ENCODE measurements at places on chromosomes 4 and X.

DNA sequence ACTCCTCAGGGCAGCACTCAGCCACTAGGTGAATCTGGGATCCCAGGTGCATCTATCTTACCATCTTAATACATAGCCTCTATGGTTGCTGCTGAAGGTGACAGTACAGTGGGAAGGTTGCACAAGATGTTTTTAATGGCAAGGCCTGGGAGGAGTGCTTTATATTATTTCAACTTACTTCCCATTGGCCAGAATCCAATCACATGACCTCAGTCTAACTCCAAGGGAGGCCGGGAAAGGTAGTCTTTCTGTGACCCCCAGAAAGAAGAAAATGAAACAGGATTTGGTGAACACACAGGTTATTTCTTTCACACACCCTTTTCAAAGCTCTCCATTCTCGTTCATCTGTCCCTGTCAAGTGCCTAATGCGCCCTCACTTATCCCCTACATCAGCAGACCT, 189.1 kb upstream of the ATP6AP2 start:
- DNase-seq: no peak

DNA sequence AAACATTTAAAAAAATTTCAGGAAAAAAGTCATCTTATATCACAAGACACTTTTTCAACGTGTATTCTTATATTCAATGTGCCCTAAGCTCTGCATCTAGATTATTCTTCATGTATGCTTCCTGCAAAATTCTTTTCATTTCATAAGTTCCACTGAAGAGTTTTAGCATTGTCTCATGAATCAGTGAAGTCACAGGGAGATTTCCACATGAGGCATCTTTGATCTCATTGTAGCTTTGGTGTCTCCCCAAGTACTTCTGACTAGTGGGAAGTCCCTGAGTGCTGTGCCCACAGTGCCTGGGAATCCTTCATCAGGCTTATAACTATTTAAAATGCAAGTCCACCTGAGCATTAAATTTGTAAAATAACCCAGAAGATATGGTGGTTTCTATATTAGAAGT, 123.8 kb downstream of the MAD2L1 start:
- DNase-seq: no peak

GRCh38 chr4:79854856-79855502, 218.1 kb downstream of the ANTXR2 start:
- no peak for DNase-seq

GRCh38 chr4:124710911-124711310, 1.6 kb downstream of the ANKRD50 start:
- peak; percentile 39 for DNase-seq

DNA sequence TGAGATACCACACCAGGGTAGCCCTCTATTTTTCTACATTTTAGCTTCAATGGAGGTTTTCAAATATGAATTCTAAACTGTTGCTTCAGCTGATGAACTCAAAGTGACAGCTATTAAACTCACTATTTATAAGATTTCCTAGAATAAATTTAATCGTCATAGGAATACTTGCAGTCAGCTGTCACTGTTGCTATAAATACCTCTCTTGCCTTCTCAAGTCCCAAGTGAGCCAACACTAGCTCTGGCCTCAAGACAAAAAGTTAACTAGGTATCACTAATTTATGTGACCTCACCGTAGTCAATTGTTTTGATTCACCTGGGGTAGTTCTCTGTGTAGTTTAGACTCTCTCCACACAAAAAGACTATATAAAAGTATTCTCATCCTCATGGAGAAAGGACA, 34.3 kb upstream of the PROM1 start:
- DNase-seq: no peak

GRCh38 chr4:10056334-10057022, 35.2 kb upstream of the SLC2A9 start:
- DNase-seq: no peak

- DNase-seq: no peak
Observed at GRCh38 chr4:139840773-139841172, 175.2 kb downstream of the MGST2 start.

DNA sequence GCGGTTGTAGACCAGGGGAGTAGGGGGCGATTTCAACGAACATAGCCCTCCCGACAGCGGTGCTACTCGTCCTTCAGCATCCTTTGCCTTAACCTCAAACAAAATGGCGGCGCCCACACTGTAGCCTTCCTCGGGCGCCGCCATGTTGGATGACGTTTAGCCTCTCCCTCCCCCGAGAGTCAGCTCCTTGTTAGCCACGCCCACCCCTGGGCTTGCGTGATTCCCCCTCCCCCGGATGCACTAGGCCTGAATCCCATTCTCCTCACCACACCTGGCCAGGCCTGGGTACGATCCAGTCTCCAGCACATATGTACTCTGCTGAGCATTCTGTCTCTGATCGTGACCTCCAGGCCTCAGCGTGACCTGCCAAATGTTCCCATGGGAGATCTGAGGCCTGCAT, 49.0 kb upstream of the ZNF157 start:
- no peak for DNase-seq

- DNase-seq: no peak
Observed at GRCh38 chr4:80446248-80446647, 110.7 kb downstream of the CFAP299 start.

DNA sequence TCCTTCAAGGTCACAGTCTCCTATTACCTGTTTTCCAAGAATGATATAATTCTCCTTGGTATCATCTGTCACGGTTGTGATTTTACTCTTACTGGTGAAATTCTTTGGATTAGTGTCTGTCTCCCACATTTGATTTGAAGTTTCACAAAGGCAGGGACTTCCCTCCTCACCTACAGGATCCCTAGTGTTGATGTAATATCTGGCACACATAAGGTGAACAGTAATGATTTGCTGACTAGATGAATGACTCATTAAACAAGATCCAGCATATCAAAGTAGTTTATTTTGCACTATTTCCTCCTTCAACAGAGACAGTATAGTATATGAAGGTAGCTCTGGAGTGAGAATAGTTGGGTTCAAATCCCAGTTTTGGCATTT, 135.3 kb upstream of the IL1RAPL2 start:
- no peak for DNase-seq

DNA sequence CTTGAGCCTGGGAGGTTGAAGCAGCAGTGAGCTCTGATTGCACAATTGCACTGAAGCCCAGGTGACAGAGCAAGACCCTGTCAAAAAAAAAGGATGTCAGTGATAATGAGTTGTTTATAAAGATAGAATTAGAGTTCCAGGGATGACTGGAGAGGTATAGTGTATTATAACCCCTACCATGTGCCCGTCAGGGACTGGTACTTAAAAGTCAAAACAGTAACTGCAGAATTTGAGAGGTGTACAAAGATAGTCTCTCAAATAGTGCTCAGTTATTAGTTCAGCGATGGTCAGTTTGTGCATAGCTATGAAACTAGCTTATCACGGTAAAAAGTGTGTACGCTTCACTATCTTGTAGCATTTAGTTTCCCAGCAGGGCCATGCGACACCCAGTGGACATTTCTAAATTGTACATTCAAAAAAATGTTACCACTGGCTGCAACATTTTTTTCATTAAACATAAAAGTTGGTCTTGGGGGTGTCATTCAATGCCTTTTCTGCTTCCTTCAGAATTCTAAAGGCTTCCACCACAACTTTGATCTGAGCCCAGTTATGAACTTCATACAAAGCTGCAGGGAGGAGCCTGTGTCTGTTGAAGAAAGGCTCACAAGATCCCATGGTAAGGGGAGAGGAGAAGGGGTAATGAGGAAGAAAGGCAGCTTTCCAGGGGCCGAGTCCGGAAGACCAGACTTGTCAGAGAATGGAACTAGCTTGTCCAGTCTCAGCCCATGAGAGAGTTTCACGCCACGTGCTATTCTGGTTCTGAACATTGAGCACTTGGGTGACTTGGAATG, 9.2 kb upstream of the GYG2 start:
- DNase-seq: peak; percentile 38

- DNase-seq: no peak
Observed at GRCh38 chrX:116114999-116115398, 55.5 kb upstream of the AGTR2 start.

DNA sequence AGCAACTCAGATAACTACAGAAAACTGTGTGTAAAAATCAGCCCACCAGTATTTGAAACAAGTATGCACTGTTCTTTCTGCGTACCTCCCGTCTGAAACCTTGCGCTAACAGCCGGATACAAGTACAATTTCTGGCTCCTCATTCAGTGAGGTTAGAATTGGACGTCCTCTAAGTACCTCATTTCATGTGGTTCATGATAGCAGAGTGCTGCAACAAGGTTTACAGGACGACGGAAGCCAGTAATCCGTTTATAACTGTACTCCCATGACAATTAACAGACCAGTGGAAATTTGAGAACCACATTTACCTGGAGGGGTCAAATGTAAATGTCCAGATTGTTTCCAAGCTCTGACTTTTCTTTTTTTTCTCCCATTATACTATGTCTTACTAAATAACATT, 52.9 kb upstream of the TENM3 start:
- peak; percentile 41 for DNase-seq

DNA sequence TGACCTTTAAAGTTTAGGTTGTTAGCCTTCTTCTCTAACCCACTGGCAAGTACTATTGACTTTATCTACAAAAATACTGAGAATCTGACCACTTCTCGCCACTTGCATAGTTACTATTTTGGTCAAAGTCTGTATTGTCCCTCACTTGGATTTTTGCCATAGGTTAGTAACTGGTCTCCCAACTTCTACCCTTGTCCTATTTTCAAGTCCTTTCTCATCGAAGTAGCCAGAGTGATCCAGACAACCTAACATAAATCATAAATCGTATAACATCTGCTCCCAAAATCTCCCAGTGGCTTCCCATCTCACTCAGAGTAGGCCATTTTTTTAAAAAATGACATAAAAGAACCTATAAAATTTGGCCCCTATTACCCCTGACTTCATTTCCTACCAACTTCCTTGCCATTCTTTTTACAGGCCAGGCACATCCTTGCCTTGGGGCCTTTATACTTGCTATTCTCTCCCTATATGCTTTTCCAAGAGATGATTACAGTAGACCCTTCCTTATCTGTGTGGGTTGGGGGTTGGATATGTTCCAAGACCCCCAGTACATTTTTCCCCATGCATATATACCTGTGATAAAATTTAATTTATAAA, 29.0 kb downstream of the WDFY3 start:
- no peak for DNase-seq

GRCh38 chr4:99615170-99615820, 40.7 kb downstream of the MTTP start:
- DNase-seq: no peak

GRCh38 chr4:162852642-162853041, 314.0 kb downstream of the NAF1 start:
- DNase-seq: no peak

Measured in A172 (cell line).